Activated CD4-positive, alpha-beta T cell treated with anti-CD3 and anti-CD28 coated beads, Interleukin-2, amount 50 U/mL, for 48 hours (primary cell): ENCODE measurements at places on chromosomes 6 and 20.

DNA sequence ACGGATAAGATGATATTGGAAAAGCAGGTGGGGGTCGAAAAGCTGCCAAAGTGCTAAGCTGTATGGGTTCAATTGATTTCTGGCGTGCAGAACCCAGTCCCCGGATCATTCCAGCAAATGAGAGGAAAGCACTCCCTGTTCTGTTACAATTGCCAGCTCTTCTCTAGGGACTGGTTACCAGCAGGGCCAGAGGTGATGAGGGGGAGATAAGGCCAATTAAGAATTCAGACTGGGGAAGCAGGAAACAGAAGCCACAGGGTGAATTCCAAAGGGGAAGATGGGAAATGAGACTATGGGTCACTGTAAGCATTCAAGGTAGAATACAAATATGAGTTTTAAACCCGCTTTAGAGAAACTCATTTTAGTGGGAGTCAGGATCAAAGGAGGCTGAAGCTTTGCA is 349.4 kb upstream of the MAP3K7 start:
- no peak for DNase-seq

- no peak for DNase-seq
These were observed 20.6 kb downstream of the TAF4 start for GRCh38 chr20:62045118-62045517.

- no peak for DNase-seq
These were observed 2.1 kb downstream of the FAM110A start for GRCh38 chr20:835608-836045.

GRCh38 chr20:22217712-22218352 is 366.5 kb downstream of the FOXA2 start:
- DNase-seq: no peak

- DNase-seq: no peak
These were observed 57.8 kb downstream of the AGPAT4 start for GRCh38 chr6:161215876-161216615.

DNA sequence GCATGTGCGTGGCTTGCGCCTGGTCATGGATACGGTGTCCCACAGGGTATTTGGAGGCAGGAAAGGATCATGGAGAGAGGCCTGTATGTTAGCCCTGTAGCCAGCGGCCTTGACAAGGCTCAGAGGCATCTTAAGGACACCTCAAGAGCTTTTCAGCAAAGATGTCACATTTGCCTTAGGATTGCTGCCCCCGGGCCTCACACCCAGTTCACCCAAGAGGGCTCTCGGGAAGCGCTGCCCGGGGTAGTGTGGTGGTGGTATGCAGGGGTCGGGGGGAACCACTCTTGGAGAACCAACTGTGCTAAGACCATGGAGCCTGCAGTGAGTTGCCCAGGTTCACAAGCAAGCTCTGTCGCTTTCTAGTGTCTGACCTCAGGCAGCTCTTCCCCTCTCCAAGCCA is 36.9 kb upstream of the VSTM2L start:
- DNase-seq: no peak

DNA sequence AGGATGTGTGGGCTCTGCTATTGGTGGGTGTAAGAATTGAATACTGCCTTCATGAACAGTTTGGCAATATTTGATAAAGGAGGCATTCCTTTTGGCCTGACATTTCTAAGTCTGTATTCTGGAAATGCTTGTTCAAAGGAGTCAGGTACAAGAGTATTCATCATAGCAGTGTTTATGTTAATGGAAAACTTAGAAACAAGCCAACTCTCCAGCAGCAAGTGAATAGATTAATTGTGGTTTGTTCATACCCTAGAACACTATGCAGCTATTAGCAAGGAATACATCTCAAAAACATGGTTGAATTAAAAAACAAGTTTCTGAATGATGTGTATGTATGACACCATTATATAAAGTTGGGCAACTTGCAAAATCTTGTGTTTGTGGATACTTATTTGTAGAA is 195.8 kb downstream of the ZFAND3 start:
- DNase-seq: no peak

- DNase-seq: no peak
These were observed 41.7 kb downstream of the ZMYND8 start for GRCh38 chr20:47314647-47315338.

- DNase-seq: no peak
These were observed 105.8 kb upstream of the TRAF3IP2 start for GRCh38 chr6:111711476-111711875.

DNA sequence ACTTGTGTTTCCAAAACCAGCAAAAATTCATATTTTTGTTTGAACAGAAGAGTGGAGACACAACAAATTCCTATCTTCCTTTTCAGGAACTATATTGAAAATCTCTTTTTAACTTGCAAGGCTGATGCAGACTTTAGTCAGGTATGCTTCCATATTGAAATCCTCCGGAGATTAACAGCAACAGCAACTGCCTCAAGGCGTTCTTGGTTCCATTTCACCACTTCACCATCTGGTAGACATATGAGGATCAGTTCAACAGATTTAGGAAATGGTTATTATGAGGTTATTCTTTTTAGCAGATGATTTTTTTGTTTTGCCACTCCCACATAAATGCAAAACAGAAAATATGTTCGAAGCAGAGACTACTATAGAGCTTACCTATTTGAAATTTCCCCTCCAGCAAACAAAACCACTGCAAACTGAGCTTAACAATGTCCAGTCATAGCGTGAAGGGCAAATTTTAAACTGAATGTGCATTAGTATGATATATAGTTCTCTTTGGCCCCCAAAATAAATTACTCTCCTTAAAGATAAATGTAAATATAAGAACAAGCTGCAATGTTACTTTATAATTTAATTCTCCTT is 520.5 kb upstream of the ADGRB3 start:
- DNase-seq: no peak

GRCh38 chr6:30260036-30260504 is 46.9 kb upstream of the TRIM26 start:
- DNase-seq: peak; percentile 40

DNA sequence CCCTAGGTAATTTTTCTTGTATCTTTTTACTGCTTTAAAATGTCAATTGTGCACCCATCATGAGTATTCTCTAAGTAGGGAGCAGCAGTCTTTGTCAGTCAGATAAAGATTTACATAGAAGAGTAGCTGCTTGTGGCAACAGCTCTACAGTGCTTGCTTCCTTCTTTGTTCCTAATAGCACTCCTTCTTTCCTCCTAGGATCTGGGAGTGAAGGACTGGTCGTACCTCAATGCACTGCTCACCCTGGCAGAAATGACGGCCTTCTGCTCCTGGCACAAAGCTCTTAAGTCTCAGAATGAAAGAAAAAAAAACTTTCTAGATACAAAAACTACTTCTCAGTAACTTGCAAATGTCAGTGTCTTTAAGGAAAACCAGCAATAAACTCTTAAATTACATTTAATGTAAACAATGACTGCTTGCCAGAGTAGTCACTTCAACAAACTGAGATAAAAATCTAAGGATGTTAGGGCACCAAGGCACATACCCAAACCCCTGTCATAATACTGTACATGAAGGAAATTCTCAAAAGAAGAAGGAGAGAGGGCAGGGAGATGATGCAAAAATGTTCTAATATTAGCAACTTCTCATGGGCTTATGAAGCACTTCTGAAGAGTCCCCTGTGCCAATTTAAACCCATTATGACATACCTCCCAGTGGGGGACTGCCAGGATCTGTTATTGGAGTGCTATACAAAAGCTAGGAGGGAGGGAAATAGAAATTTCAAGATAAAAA is 34.0 kb downstream of the NCOA6 start:
- DNase-seq: no peak

- DNase-seq: no peak
These were observed 92.1 kb downstream of the RIN2 start for GRCh38 chr20:19850198-19850533.

GRCh38 chr6:41561416-41561815 is 15.2 kb downstream of the FOXP4 start:
- DNase-seq: no peak

DNA sequence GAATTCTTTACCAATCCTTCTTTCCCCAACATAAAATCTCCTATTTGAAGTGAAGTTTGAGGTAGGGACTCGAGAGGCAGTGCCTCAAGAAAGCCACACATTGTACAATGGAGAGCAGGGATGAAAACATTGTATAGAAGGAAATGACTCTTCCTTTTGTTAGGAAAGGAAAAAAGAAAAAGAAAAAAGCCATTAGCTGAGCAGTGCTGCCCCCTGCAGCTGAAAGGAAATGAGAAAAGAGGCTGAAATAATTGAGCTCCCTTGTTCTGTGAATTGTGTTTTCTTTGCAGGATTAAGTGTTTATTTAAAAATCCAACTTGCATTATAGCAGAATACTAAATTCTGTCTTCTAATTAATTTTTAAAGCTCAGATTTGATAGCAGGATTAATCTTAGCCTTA is 162.9 kb upstream of the SASH1 start:
- no peak for DNase-seq

GRCh38 chr6:82298012-82298411 is 50.5 kb upstream of the IBTK start:
- DNase-seq: no peak

DNA sequence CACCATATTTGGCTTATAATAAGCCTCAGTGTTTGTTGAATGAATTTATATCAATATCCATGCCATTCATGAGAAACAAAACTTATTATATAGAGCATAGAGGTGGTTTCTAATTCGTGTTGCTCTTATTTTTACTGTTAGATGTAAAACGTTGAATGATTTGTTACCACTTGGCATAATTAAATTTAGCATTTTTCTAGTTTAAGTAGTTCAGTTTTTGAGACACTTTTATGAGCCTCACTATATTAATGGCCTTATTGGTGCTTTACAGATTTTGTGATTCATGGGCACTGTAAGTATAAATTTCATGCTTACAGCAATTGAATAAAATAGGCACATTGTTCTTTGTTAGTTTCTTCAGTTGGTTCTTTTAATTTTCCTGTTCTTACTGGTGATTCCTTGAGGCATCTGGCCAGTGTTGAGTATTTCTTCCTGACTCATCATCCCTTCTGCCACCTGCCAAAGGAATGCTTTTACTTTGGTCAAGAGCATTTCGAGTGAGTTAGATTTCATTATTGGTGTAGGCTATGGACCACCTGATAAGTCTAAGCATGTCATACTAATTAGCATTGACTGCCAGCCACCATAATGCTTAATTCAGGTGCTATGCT is 34.8 kb downstream of the CDKAL1 start:
- no peak for DNase-seq

GRCh38 chr6:106255306-106255705 is 70.3 kb downstream of the ATG5 start:
- DNase-seq: no peak

DNA sequence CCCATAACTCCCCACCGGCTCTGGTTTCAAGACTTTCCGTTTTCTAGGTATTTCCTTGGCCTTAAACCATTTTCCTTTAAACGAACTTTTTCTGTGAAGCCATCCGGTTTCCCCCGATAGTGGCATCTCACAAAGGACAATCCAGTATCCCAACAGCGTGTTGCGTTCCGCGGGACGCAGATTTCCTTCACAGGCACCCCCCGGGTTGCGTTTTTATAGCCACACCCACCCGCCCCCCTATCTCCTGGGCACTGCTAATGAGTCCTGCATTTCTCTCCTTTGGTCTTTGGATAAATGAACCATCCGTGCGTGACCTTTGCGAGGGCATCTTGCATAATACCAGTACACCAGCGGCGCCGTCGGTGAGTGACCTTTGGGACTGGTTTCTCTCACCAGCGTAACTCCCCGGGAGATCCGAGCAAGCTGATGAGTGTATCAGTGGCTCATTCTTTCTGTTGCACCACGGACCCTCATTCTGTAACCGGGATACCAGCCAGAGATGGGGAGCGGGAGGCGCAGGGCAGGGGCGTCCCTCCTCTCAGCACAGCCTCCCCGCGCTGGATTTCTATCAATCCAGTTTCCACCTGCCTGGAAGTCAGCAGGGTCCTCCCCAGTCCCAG is 586 bp upstream of the NQO2 start:
- DNase-seq: no peak

GRCh38 chr20:46365487-46366220 is 40.8 kb downstream of the ELMO2 start:
- DNase-seq: no peak

DNA sequence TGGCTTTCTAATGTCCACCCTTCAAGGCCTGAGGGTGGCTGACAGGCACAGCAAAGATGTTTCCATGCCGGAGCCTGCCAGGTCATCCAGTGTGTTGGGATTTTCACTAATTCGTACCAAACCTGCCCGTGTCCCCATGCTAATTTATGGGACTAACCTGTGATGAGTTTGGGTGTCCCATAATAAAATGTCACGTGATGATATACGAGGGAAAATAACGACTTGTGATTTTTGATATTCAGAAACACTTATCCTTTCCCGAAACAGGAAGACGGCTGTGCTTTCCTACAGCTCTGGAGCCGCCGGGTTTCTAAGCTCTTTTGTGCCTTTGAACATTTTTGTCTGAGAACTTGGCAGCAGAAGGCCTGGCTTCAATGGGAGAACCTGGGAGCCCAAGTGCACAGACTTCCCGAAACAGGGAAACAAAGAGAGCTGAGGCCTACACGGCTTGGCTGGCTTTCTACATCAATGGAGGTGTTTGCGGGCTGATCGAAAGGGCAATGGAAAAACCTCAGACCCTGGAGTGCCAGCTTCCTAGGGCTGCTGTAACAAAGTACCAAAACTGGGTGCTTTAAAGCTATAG is 171.9 kb upstream of the JARID2 start:
- no peak for DNase-seq
